PC-9 (cell line): ENCODE measurements at places on chromosomes 6 and 20.

GRCh38 chr6:63859528-63859927 lies 223.9 kb downstream of the PHF3 start:
- DNase-seq = no peak

DNA sequence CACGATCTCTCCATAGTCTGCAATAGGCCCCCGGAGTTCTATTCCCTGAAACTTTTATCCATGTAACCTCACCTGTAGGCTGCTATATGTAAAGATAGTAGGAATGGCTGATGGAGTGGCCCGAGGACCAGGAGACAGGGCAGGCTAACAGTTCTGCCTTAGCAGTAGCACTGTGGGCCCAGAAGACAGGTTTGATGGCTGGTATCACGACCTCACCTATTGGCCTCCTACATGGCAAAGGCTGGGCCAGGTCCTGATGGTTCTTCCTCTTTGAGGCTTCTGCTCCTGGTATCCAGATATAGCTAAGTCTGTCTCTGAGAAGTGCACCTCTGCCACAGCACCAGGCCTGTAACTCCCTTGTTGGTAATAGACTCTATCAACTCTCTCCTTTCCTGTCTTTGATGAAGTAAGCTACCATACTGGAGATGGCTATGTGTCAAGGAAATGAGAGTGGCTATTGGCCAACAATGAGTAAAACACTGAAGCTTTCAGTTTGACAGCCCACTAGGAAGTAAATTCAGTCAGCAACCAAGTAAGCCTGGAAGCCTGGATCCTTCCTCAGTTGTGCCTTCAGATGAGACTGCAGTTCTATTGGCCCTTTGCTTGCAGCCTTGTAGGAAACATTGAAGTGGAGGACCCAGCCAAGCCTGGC lies 5.7 kb downstream of the SPEF1 start:
- no peak for DNase-seq

GRCh38 chr20:919491-919916 lies 3.4 kb upstream of the ANGPT4 start:
- no peak for DNase-seq

GRCh38 chr6:14844411-14844810 lies 401.5 kb upstream of the JARID2 start:
- DNase-seq = no peak

GRCh38 chr20:52004715-52005114 lies 186.9 kb downstream of the ZFP64 start:
- DNase-seq = no peak

- peak; percentile 18 for DNase-seq
Measured at GRCh38 chr6:125700581-125701353, 48.7 kb upstream of the HEY2 start.

DNA sequence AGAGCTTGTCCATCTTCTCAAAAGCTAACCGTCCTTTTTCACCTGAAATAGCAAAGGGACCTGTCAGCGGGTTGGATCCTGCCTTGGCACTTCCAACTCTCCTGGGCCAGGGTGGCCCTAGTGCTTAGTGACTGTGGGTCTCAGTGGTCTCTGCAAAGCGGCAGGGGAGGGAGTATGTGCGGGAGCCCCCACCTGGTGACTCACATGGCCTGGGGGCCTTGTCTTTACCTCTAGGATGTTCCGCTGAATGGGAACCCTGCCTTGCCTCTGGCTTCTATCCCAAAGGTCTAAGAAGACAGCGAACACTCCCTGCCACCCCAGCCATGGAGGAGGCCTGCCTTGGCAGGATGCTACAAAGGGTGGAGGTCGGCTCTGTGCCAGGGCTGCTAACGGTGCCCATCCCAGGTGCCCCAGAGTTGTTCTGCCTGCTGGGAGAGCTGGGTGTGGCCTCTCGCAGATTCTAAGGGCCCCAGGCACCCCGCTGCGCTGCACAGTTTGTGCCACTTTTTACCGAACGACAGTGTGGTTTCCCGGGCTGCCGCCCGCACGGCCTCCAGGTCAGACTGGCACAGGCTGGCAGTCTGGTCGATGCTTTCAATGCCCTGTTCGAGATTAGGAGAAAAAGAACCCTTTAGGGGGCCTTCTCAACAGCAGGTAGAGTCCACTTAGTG lies 77.2 kb downstream of the PTPN1 start:
- peak; percentile 65 for DNase-seq

DNA sequence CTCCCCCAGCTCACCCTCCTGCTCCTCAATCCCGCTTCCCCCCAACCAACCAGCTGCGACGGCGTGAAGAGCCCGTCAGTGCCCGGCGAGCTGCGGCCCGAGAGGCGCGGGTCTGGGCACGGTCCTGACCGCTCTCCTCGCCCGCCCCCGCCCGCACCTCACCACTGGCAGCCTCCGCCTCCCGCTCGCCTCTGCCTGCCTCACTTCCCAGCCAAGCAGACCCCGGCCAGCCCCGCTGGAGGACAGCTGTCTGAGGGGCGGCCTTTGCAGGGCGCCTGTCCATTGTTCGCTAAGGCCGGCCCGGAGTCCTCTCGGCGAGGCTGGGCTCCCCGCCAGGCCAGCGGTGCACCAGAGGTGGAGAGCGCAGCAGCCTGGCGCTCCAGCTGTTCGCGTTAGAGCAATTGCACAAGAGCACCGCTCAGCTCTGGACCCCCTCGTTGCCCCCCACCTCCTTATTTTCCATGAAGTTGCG lies 1.3 kb downstream of the SOBP start:
- DNase-seq = peak; percentile 8

- no peak for DNase-seq
Measured at GRCh38 chr20:294602-295001, 2.8 kb upstream of the ZCCHC3 start.

- DNase-seq = peak; percentile 99
Measured at GRCh38 chr6:137657351-137657911, 163.2 kb upstream of the OLIG3 start.

GRCh38 chr20:61041481-61041880 lies 210.6 kb upstream of the CDH4 start:
- no peak for DNase-seq

DNA sequence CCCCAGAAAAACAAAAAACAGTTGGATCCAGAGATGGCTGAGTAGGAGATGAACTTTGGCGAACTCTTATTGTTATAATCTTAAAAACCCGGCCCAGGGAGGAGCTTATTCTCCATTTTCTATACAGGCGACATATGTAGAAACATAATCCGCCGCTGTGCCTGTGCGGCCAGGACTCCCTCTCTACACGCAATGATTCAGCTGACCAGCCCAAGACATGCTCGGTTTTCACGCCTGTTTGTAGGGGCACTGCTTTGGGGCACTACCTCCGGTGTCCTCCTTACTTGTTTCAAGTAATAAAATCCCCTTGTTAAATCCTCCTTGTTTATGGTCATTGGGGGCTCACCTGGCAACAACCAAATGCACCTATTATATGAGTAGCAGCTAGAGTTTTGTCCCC lies 89.9 kb downstream of the SEL1L2 start:
- no peak for DNase-seq

- no peak for DNase-seq
Measured at GRCh38 chr6:7087491-7087979, 20.2 kb upstream of the RREB1 start.

- DNase-seq = no peak
Measured at GRCh38 chr20:38501858-38502436, 29.3 kb downstream of the RALGAPB start.

DNA sequence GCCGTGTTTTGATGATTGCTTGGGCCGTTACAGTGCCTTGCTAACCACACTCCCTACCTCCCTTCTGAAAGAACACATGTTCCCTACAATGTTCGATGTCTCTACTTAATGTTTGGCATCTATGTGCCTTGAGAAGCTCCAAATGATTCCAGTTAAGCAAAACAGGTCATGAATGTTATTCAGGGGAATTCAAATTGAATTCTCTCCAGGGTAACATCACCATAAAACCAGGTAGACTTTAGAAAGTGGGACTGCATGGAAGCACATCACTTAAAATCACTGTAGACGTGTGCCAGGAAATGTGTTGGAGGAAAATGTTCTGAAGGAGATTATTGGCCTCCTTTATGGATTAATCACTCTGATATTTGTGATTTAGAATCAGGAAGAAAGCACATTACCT lies 128.1 kb downstream of the ADAT2 start:
- no peak for DNase-seq

- no peak for DNase-seq
Measured at GRCh38 chr6:164107297-164107995, 692.9 kb downstream of the QKI start.

DNA sequence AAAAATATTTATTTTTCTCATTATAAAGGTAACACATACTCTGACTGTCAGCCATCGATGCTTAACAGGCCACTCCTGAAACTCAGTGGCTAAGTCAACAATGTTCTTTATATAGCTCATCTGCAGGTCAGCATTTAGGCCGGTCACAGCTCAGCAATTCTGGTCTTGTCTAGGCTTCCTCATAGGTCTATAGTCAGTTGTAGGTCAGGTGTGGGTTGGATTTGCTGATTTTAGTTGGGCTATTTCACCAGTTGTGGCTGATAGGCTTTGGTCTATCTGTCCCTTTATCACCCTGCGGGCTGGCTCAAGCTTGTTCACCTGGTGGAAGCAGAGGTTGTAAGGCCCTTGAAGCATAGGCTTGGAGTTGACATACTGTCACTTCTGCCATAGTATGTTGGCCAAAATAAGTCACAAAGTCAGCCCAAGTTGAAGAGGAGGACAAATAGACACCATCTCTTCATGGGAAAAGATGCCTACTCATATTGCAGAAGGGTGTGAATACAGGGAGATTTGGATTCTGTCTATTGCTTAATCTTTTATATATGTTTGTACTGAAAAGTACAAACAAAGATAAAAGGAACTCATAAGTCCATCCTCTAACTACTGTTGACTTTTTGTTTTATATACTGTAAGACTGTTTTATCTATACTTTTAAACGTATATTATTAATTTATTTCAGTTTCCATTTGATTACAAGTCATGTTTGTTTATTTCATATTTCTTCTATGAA lies 75.0 kb downstream of the BCKDHB start:
- DNase-seq = no peak
